Upper lobe of right lung (tissue), 1 donor: ENCODE measurements at places on chromosomes 7 and 10. TPM values are rescaled to one million over a fixed set of nuclear protein-coding genes. Genes with fewer than 3 reads are reported as not detected.
A peak's percentile ranks its signal among the peaks of the same experiment; 100 is the strongest.

SPDYE1 gene
- total RNA-seq: not detected

SPDYE18 gene
- not detected for total RNA-seq

GRCh38 chr10:103612462-103613365 is 119.2 kb downstream of the NEURL1 start:
- no peak for DNase-seq

DNA sequence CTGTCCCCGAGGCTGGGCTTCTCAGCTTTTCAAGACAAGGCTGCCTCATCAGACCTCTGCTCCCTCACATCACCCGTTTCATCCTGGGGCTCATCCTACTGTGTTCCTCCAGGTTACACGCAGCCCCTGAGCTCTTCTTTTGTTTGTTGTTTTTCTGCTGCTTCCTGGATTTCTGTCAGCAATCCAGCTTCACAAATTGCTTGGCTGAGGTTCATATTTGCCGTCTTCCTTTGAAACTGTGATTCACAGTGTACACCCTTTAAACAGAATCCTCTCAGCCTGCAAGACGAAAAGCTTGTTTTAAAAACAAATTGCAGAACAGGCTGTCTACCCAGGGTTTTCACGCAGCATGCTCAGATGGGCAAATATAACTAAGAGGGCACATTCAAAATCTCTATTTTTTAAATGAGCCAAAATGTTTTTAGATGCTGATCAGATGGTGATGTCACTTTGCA is 39.1 kb upstream of the PARD3 start:
- DNase-seq: no peak

DNA sequence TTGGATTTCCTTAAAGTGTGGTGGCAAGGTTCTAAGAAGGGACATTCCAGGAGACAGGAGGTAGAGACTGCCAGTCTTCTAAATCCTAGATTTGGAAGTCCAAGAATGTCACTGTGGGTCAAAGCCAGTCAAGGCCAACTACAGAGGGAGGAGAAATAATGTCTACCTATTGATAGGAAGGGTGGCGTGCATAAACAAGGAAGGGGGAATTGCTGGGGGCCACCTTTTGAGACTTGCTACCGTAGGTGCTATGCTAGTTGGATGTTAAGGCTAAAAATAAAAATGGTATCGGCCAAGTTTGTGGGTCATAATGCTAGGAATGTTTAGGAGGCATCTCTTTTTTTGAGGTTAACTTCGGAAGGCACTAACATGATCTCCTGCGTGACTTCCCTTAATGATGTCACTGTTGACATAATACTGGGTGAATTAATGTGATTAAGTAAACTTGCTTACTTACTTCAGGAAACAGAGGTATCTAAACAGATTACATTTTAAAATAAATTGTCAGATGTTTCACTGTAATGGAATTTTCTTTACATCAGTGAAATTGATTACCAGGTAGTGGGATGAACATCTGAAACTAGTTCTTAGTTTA is 4.8 kb downstream of the BTRC start:
- DNase-seq: no peak

DNA sequence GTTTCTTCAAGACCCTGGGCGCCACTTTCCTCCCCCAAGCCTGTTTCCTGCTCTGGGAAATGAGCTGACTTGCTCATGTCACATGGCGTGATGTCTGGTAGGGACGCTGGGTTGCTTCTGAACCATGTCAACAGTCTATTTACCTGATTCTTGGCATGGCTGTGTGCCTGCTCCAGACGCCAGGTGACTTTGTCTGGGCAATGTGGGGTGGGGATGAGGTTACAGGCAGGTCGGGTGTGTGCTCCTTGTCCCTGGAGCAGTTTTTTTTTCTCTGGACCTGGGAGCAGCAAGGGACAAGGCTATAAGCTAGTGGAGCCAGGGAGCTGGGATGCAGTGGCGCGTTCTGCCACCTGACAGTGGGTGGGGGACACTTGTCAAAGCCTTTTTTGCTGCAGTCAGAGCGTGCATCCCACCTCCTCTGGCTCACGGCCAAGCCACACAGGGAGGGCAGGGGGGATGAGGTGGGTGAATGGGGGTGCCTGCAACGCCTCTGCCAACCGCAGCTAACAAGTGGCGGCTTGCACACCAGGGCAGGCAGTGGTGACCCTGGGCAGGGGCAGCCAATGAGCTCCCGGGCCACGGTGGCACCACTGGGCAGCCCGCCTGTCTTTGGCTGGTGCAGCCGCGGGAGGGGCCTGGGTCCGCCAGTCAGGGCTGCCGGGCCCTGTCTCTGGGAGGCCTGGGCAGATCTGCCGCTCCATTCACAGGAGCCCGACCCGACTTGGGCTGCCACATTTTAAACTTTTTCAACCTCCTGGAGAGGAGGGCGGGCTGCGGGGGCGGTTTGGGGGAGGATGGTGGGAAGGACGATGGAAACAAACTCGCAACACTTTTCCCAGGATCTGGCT is 22.9 kb downstream of the DNAJB12 start:
- DNase-seq: peak; percentile 97

DNA sequence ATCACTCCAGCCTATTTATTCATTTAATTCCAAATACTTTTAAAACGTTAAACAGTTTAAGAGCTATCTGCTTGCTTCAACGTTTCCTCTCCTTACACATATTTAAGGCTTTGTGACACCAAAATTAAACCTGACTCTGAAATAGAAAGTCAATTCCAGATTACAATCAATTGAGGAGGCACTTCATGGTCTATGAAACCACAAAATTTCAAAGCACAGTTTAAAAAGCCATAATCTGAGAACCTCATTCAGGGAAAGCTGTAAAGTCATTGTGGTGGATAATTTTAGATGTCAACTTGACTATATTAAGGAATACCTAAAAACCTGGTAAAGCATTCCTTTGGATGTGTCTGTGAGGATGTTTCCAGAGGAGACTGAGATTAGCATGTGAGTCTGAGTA is 6.2 kb downstream of the SNX13 start:
- no peak for DNase-seq

DNA sequence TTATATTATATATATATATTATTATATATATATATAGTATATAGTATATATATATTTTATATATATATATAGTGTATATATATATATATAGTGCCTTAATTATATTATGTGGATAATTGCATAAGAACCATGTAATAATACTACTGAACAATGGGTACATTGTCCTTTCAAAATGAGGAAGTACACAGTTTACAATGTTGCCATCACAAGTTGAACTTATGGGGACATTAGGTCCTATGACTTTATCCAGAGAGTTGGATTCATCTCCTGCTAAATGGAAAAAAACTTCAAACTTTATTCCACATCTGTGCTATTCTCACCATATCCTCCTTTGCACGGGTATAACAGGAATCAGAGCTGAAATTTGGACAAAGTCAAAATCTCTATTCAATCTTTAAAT is 105.0 kb upstream of the AGR3 start:
- no peak for DNase-seq

- DNase-seq: no peak
Observed at GRCh38 chr7:54591404-54592386, 49.5 kb downstream of the VSTM2A start.
